Fibroblast of the aortic adventitia (primary cell): ENCODE measurements at places on chromosomes 11 and 22. TPM values are rescaled to one million over a fixed set of nuclear protein-coding genes. Genes with fewer than 3 reads are reported as not detected.

The PNPLA3 gene
- total RNA-seq: 2.9 and 4.5 TPM in 2 replicates

The AQP11 gene
- total RNA-seq: 2.8 and 3.3 TPM in 2 replicates

The PAK1 gene
- total RNA-seq: 56.2 and 95.2 TPM in 2 replicates

The FGF19 gene
- total RNA-seq: not detected in 2 replicates

The NPAS4 gene
- 0.18 TPM in 1 of 2 replicates, not detected in the other for total RNA-seq

The NAALAD2 gene
- total RNA-seq: 3.7 and 7.9 TPM in 2 replicates

The TEX54 gene
- total RNA-seq: 0.54 TPM in 1 of 2 replicates, not detected in the other
